ENCODE measurements at places on chromosomes 2 and 18. TPM values are rescaled to one million over a fixed set of nuclear protein-coding genes. Genes with fewer than 3 reads are reported as not detected.

GRCh38 chr2:124542932-124543640, 518.0 kb downstream of the CNTNAP5 start:
- H3K4me3 ChIP-seq = no peak overlapping the region
- no peaks in the 10 kb centered on the region for H3K27me3 ChIP-seq
- no peaks in the 10 kb centered on the region for H3K4me1 ChIP-seq
- no peak for DNase-seq

GRCh38 chr2:5391362-5391761, 300.8 kb upstream of the SOX11 start:
- H3K4me1 ChIP-seq = peaks cover 12% of the 10 kb centered on the region
- H3K4me3 ChIP-seq = no peak overlapping the region
- no peak overlapping the region for H3K27ac ChIP-seq

GRCh38 chr2:161232571-161232970, 72.3 kb downstream of the TANK start:
- H3K4me3 ChIP-seq = no peak overlapping the region
- H3K36me3 ChIP-seq = peaks cover 54% of the 10 kb centered on the region
- H3K4me1 ChIP-seq = peaks cover 18% of the 10 kb centered on the region
- H3K27me3 ChIP-seq = no peaks in the 10 kb centered on the region

DNA sequence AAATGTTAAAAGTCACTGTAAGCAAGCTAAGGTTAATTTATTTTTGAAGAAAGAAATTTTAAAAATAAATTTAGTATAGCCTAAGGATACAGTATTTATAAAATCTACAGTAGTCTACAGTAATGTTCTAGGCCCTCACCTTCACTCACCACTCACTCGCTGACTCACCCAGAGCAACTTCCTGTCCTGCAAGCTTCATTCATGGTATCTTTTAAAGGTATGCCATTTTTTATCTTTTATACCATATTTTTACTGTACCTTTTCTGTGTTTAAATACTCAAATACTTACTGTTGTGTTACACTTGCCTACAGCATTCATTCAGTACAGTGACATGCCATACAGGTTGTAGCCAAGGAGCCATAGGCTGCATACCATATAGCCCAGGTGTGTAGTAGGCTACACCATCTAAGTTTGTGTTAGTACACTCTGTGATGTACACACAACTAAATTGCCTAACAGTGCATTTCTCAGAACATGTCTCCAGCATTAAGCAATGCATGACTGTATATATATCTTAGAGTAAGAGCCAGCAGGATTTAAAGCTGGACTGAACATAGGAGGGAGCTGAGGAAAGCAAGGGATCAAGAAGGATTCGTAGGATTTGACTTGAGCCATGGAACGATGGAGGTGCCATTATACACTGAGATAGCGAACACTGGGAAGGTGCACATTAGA, 83.1 kb upstream of the KLF7 start:
- no peaks in the 10 kb centered on the region for H3K4me1 ChIP-seq
- no peak for DNase-seq
- no peaks in the 10 kb centered on the region for H3K27me3 ChIP-seq
- H3K4me3 ChIP-seq = no peak overlapping the region
- no peak overlapping the region for H3K27ac ChIP-seq

DNA sequence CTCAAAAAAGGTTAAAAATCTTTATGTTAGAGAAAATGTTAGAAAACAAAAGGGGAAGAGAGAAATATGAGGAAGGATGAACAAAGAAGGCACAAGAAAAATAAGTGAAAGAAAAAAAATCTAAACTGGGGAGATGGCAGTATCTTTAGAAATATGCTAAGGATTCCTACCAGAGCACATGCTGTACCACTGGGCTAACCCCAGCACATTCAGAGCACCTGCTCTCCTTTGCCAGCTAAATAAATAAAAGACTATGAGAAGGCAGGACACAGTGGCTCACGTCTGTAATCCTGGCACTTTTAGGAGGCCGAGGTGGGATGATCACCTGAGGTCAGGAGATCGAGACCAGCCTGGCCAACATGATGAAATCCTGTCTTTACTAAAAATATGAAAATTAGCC, 92.2 kb upstream of the CDKL4 start:
- H3K4me3 ChIP-seq = no peak overlapping the region
- peaks cover 22% of the 10 kb centered on the region for H3K4me1 ChIP-seq
- H3K27me3 ChIP-seq = no peaks in the 10 kb centered on the region

DNA sequence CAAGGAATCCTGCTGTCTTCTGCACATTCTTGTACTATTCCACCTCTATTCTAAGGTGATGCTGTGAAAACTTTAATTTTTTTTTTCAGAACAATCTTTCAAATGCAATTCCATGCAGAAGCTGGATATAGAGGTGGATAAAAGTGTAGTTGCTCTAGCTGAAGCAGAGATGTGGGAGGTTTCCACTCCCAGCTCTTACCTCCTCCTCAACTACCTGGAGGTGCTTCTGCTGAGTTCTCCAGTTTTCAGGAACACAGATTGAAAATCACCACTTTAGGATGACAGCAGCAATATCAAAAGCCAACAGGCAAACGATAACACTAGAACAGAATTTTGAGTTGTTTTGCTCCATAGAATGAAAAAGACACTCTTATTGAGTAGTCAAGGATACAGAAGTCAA, 51.1 kb upstream of the FAM98A start:
- H3K4me3 ChIP-seq = no peak overlapping the region
- no peaks in the 10 kb centered on the region for H3K27me3 ChIP-seq
- H3K36me3 ChIP-seq = no peaks in the 10 kb centered on the region
- H3K4me1 ChIP-seq = no peaks in the 10 kb centered on the region
- no peak overlapping the region for H3K27ac ChIP-seq
- DNase-seq = no peak

The LGALSL gene
- total RNA-seq = 30.9 TPM

Data from psoas muscle (tissue), 8 donors.